Caudate nucleus (tissue), 63 donors: ENCODE measurements at places on chromosomes 13 and 19.

- DNase-seq: no peak
Observed at GRCh38 chr19:46408664-46409039, 4.7 kb downstream of the CCDC8 start.

DNA sequence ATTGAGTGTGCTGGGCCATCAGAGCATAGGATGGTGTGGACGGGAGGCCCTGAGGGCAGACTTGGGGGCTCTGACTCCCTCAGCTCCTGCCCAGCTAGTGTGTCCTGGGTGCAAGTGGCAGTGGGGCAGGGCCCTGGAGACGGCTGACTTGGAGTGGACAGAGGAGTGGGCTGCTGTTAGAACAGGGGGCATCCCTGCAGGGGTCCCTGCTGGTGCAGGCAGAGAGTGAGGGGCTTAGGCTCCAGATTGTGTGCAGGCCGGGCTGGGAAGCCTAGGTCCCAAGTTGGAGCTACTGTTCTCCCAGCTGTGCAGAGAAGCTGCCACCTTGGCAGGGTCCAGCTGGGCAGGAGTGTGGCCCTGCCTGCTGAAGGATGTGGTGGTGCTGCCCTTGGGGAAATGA is 8.6 kb downstream of the KCTD15 start:
- DNase-seq: no peak

GRCh38 chr13:48532256-48532505 is 699 bp downstream of the RCBTB2 start:
- no peak for DNase-seq

GRCh38 chr19:48461651-48461981 is 6.2 kb downstream of the KCNJ14 start:
- DNase-seq: no peak
